ENCODE measurements at places on chromosomes 3 and 15. TPM values are rescaled to one million over a fixed set of nuclear protein-coding genes. Genes with fewer than 3 reads are reported as not detected.

SPATA12 gene
- total RNA-seq: not detected

PLA2G4E gene
- not detected for total RNA-seq

DNA sequence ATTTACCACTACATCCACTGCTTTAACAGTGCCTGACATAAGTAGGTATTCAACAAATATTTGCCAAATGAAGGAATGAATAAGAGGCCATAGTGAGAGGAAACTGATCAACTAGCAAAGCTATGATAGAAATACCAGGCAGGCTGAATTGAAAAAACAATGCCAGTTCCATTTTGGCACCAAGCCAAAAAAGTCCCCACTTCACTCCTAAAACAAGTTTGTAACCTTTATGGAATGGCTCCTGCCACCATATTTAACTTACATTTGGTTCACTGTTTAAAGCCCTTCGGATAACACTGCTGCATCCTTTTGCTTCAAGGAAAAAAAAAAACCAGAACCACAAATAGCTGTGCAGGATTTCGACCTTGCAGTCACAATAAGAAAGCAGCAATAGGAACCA, 166.1 kb downstream of the FRMD5 start:
- DNase-seq: no peak

- no peak for DNase-seq
Measured at GRCh38 chr3:43309372-43310305, 23.3 kb downstream of the SNRK start.

GRCh38 chr15:27250223-27250622, 279.2 kb downstream of the GABRG3 start:
- no peak for DNase-seq

- no peak for DNase-seq
Measured at GRCh38 chr3:45796902-45797637, 734 bp upstream of the SLC6A20 start.

Measured in Right ventricle myocardium superior (tissue), 1 donor.